Transverse colon (tissue), 4 donors: ENCODE measurements at places on chromosomes 12 and 14. TPM values are rescaled to one million over a fixed set of nuclear protein-coding genes. Genes with fewer than 3 reads are reported as not detected.

DNA sequence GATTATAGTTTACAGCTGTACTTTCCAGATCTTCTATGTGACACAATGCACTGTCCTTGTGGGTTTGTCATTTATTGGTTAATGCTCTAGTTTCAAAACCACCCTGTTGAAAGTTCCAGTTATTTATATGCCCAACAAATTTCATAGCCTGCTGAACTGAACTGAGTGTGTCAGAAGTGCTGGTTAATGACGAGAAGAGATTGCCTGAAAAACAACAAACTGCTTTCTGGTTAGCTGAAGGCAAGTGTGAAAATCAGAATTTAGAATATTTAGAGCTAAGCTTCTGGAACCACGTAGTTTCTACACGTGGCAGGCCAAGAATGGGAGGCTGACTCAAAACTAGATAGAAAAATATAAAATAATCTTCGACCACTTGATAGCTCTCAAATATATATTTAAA lies 19.1 kb upstream of the RIN3 start:
- no peak overlapping the region for H3K4me3 ChIP-seq
- H3K36me3 ChIP-seq, result no peaks in the 10 kb centered on the region
- no peak for DNase-seq
- no peaks in the 10 kb centered on the region for H3K27me3 ChIP-seq
- H3K27ac ChIP-seq, result no peak overlapping the region

The FAM181A gene
- not detected for total RNA-seq

- peak overlapping the region; percentile 29 for H3K27ac ChIP-seq
- H3K4me3 ChIP-seq, result no peak overlapping the region
- no peak for DNase-seq
- no peaks in the 10 kb centered on the region for H3K4me1 ChIP-seq
- H3K36me3 ChIP-seq, result no peaks in the 10 kb centered on the region
- peaks cover 17% of the 10 kb centered on the region for H3K27me3 ChIP-seq
Measured at GRCh38 chr12:30930238-30930637, 3.7 kb downstream of the TSPAN11 start.

DNA sequence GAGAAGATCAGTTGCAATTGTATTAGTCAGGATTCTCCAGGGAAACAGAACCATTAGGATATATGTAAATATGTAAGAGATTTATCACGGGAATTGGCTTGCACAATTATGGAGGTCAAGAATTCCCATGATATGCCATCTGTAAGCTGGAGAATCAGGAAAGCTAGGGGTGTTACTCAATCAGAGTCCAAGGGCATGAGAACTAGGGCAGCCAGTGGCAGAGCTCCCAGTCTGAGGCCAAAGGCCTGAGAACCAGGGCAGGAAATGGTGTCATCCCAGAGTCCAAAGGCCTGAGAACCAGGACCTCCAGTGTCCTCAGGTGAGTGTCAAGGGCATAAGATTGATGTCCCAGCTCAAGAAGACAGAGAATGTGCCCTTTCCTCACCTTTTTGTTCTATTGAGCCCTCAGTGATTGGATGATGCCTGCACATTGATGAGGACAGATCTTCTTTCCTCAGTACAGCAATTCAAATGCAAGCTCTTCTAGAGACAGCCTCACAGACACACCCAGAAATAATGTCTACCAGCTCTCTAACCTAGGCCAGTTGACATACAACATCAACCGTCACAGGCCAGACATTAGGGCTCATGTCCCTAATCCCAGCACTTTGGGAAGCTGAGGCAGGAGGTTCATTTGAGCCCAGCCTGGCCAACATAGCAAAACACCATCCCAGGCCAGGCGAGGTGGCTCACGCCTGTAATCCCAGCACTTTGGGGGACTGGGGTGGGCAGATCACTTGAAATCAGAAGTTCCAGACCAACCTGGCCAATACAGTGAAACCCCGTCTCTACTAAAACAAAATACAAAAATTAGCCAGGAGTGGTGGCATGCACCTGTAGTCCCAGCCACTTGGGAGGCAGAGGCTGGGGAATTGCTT lies 34.9 kb upstream of the ZNF740 start:
- no peak overlapping the region for H3K4me3 ChIP-seq
- no peaks in the 10 kb centered on the region for H3K4me1 ChIP-seq
- no peaks in the 10 kb centered on the region for H3K36me3 ChIP-seq
- no peaks in the 10 kb centered on the region for H3K27me3 ChIP-seq
- no peak overlapping the region for H3K27ac ChIP-seq
- no peak for DNase-seq

- H3K4me1 ChIP-seq, result peaks cover 19% of the 10 kb centered on the region
- no peak for DNase-seq
- H3K27ac ChIP-seq, result no peak overlapping the region
- H3K4me3 ChIP-seq, result no peak overlapping the region
Measured at GRCh38 chr12:80939231-80939950, 1.7 kb upstream of the LIN7A start.

DNA sequence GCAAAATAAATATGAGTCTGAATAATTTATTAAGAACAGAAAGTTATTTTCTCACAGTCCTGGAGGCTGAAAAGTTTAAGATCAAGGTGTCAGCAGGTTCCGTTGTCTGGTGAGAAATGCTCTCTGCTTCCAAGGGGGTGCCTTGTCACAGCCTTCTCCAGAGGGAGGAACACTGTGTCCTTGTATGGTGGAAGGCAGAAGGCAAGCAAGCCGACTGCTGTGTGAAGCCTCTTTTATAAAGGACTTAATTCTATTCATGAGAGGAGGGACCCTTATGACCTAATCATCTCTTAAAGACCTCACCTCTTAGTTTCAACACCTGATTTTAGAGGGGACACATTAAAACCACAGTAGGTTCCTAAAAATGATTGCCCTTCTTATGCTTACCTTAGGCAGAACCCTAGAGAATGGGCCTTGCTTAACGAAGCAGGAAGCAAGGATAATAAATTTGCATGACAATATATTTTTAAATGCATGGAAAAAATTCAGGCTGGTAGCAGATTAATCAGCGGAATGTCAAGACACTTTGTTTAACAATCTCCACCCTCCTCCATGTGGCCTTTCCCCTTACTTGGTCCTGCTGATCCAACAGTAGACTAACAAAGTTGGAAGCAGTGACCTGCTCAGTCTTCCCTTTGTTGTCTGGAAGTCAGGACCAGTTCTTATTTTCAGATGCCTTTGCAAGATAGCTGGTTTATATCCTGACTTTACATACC lies 154.9 kb downstream of the DYRK2 start:
- H3K27me3 ChIP-seq, result no peaks in the 10 kb centered on the region
- no peaks in the 10 kb centered on the region for H3K36me3 ChIP-seq
- peak overlapping the region; percentile 29 for H3K27ac ChIP-seq
- no peak for DNase-seq

GRCh38 chr12:45586486-45586885 lies 143.0 kb upstream of the ARID2 start:
- no peak overlapping the region for H3K4me3 ChIP-seq
- H3K27ac ChIP-seq, result peak overlapping the region; percentile 76
- H3K36me3 ChIP-seq, result no peaks in the 10 kb centered on the region
- no peaks in the 10 kb centered on the region for H3K27me3 ChIP-seq

GRCh38 chr12:12823300-12823699 lies 10.2 kb downstream of the DDX47 start:
- no peak for DNase-seq
- H3K27ac ChIP-seq, result no peak overlapping the region
- no peaks in the 10 kb centered on the region for H3K27me3 ChIP-seq
- peaks cover 14% of the 10 kb centered on the region for H3K4me1 ChIP-seq
- H3K4me3 ChIP-seq, result no peak overlapping the region

GRCh38 chr12:107929436-107929835 lies 154.9 kb downstream of the ASCL4 start:
- no peak overlapping the region for H3K4me3 ChIP-seq
- no peaks in the 10 kb centered on the region for H3K36me3 ChIP-seq
- no peak overlapping the region for H3K27ac ChIP-seq
- no peaks in the 10 kb centered on the region for H3K4me1 ChIP-seq
- DNase-seq, result no peak

DNA sequence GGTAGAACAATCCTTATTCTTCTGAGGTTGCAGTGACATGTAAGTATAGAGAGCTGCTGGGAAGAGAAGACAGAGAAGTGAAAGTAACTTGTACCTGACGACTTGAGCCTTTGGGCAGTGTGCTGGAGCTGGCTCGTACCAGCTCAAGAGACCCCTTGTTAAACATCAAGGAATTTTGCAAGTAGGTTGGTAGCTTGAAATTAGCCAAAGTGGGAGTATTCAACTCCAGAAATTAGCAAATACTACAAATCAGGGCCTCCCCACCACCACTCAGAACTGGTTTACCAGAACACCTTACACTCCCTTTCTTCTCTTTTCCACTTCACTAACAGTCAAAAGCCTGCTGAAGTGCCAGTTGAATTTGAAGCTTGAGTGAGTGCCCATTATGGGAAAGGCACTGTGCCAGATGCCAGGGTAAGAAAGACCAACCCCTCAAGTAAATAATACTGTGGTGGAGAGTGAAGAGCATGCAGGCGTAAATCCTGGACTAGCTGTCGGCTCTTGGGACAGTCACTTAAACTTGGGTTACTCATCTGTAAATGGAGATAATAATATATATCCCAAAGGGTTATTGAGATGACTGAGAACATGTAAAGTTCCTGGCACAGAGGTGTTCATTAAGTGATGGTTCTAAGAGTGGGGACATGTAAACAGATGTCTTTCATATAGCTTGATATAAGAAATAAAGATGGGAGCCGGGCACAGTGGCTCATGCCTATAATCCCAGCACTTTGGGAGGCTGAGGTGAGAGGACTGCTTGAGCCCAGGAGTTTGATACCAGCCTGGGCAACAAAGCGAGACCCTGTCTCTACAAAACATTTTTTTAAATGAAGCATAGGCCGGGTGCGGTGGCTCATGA lies 27.0 kb upstream of the EID3 start:
- H3K27ac ChIP-seq, result peak overlapping the region; percentile 25
- no peaks in the 10 kb centered on the region for H3K36me3 ChIP-seq
- peak overlapping the region; percentile 9 for H3K4me3 ChIP-seq
- no peaks in the 10 kb centered on the region for H3K27me3 ChIP-seq
- no peaks in the 10 kb centered on the region for H3K4me1 ChIP-seq

GRCh38 chr12:71958993-71959578 lies 20.4 kb downstream of the TPH2 start:
- no peaks in the 10 kb centered on the region for H3K27me3 ChIP-seq
- H3K4me3 ChIP-seq, result no peak overlapping the region
- DNase-seq, result no peak
- no peak overlapping the region for H3K27ac ChIP-seq
- no peaks in the 10 kb centered on the region for H3K36me3 ChIP-seq

GRCh38 chr14:41718477-41719166 lies 111.9 kb downstream of the LRFN5 start:
- no peaks in the 10 kb centered on the region for H3K27me3 ChIP-seq
- H3K27ac ChIP-seq, result no peak overlapping the region
- DNase-seq, result no peak
- no peaks in the 10 kb centered on the region for H3K36me3 ChIP-seq
- no peak overlapping the region for H3K4me3 ChIP-seq

The AKAP3 gene
- total RNA-seq, result not detected

DNA sequence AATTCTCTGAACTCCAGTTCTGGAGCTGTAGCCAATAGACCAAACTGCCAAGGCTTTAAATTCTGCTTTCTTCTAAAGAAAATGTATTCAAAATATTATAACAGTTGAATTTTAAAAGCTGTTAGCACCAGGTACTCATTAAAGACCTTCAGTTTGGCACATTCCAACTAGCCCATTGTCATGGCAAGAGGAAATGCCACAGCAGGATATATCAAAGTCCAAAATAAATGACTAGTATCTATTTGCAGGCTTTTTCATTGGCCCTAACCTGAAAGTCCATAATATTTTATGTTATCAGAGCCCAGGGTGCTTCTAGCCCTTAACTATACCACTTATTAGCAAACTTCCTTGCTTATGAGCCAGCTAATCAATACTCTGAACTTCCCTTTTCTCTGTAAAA lies 3.1 kb upstream of the RIC8B start:
- DNase-seq, result no peak
- H3K4me1 ChIP-seq, result peaks cover 32% of the 10 kb centered on the region
- no peak overlapping the region for H3K4me3 ChIP-seq
- no peak overlapping the region for H3K27ac ChIP-seq

The ZNF664 gene
- 87.5 TPM for total RNA-seq

DNA sequence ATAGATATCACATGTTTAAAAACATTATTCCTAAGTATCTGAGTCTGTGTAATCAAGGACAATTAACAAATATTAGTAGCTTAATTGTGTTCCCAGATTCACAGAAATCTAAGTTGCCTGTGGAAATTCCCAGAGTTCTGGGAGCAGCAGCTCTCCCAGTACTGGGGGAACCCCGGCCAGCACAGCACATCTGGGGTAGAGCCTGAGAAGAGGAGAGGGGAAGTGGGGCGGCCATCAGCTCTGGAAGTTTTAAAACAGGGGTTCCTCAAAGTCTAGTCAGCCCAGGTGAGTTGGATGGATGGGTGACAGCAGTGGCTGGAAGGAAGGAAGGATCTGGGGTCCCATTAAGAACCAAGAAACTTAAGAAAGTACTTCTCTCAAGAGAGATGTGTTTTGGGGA lies 24.6 kb downstream of the PRICKLE1 start:
- H3K27me3 ChIP-seq, result no peaks in the 10 kb centered on the region
- H3K27ac ChIP-seq, result no peak overlapping the region
- H3K36me3 ChIP-seq, result no peaks in the 10 kb centered on the region
- DNase-seq, result no peak
- H3K4me3 ChIP-seq, result no peak overlapping the region

DNA sequence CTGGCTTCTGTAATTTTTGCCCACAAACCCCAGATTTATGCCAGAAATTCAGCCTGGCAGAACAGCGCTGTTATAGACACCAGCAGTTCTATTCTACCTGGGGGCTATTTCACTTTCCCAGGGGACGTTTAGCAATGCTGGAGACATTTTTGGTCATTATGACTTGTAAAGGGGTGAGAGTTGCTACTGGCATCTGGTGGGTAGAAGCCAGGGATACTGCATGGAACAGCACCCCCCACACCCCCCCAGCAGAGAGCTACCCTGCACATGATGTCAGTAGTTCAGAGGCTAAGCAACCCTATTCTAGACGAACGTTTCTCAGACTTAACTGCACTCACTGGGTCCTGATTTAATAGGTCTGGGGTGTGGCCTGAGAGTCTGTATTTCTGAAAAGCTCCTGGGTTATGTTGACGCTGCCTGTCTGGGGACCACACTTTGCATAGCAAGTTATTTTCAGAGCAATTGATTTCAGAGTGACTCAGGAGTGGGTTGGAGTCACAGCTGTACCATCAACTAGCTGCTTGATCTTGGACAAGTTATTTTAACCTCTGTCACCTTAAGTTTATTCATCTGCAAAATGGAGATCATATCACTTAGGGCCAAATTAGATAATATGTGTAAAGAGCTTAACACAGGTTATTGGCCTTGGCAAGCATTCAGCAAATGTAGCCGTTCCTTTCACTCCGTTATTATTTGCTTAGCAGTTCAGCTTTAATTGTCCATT lies 48.5 kb downstream of the CHST11 start:
- peak; percentile 36 for DNase-seq
- no peaks in the 10 kb centered on the region for H3K4me1 ChIP-seq
- H3K4me3 ChIP-seq, result no peak overlapping the region
- H3K36me3 ChIP-seq, result no peaks in the 10 kb centered on the region
- H3K27ac ChIP-seq, result no peak overlapping the region

The PARPBP gene
- 3.0 TPM for total RNA-seq

DNA sequence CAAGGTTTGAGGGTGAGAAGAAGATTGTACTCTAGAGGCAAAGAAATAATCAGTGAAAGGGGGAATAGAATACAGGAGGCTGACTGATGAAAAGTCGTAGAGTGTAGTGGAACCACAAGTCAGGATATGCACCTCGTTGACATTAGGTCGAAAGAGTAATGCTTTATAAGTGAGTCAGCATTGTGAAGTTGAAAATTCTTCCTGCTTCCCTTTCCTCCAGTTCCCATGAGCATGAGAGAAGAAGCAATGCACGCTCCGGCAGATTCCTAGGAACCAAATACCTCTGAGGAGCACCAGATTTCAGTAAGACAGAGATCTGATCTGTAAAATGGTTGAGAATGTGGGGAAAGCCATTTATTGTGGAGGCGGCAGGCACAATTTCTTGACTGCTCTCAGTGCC lies 16.5 kb downstream of the CCER1 start:
- H3K27me3 ChIP-seq, result no peaks in the 10 kb centered on the region
- H3K4me1 ChIP-seq, result no peaks in the 10 kb centered on the region
- H3K4me3 ChIP-seq, result no peak overlapping the region
- DNase-seq, result no peak

The ASCL1 gene
- not detected for total RNA-seq
